ENCODE measurements at places on chromosomes 7 and 10.

- no peak for DNase-seq
Observed at GRCh38 chr7:122965306-122965705, 30.2 kb downstream of the TAS2R16 start.

- DNase-seq = peak; percentile 29
Observed at GRCh38 chr7:23938937-23939552, 229.0 kb downstream of the STK31 start.

DNA sequence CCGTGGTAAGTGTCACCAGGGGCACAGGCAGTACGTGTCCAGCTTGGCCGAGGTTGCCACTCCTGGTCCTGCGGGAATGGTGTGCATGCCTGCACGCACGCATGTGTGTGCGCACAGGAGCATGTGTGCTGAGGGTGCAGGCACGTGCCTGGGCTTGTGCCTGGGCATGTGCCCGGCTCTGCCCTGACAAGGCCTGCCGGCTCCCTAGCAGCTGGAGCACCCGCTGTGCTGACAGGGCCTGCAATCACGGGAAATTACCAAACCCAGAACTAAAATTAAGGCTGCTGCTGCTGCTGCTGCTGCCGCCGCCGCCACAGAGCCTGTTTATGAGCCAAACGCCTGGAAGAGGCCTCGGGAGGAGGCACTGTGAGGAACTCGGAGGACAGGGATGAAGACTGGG lies 28.7 kb downstream of the GHRHR start:
- no peak for DNase-seq

- no peak for DNase-seq
Observed at GRCh38 chr10:77500754-77501151, 136.9 kb downstream of the KCNMA1 start.

DNA sequence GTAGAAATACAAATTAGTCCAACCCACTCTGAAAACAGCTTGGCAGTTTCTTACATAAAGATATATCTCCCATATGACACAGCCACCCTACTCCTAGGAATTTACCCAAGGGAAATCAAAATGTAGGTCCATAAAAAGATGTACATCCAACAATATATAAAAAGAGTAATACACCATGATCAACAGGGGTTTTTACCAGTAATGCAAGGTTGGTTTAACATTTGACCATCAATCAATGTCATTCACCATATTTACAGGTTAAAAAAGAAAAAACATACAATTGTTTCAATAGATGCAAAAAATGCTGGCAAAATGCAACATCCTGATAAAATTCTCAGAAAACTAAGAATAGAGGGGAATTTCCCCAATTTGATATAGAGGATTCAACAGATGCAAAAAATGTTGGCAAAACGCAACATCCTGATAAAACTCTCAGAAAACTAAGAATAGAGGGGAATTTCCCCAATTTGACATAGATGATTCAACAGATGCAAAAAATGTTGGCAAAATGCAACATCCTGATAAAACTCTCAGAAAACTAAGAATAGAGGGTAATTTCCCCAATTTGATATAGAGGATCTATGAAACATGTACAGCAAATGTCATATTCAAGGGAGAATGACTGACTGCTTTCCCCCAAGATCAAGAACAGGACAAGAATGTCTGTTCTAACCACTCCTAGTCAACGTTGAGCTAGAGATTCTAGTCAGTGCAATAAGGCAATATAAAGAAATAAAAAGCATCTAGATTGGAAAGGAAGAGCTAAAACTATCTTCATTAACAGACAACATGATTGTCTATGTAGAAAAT lies 13.7 kb downstream of the ADAP1 start:
- no peak for DNase-seq

DNA sequence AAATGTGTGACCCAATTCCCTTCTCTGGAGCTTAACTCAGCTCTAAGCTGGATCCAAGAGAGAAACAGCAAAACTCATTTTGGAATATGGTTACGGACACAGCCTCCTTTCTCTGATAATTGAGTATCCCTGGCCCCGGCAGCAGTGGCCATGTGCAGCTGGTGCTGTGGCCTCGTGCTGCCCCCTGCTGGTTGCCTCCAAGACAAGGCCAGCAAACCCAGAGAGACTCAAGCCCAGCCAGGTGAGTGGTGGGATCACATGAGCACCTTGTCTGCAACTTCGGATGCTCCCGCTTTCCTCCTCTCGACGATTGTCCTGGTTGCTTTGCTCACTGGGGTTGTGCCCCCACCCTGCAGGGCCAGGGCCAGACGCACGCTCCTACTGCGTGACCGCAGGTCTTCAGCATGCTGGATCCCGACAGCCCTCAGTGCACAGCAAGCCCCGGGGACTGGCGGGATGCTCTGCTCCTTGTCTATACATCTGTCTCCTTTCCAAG lies 19.4 kb downstream of the SFTPD start:
- peak; percentile 62 for DNase-seq

- no peak for DNase-seq
Observed at GRCh38 chr7:73353243-73353642, 25.3 kb downstream of the FKBP6 start.

- no peak for DNase-seq
Observed at GRCh38 chr10:9331583-9332008, 1277.1 kb downstream of the GATA3 start.

- DNase-seq = no peak
Observed at GRCh38 chr7:25775570-25775969, 376.4 kb upstream of the NFE2L3 start.

GRCh38 chr7:159013825-159014289 lies 130.8 kb downstream of the VIPR2 start:
- no peak for DNase-seq

DNA sequence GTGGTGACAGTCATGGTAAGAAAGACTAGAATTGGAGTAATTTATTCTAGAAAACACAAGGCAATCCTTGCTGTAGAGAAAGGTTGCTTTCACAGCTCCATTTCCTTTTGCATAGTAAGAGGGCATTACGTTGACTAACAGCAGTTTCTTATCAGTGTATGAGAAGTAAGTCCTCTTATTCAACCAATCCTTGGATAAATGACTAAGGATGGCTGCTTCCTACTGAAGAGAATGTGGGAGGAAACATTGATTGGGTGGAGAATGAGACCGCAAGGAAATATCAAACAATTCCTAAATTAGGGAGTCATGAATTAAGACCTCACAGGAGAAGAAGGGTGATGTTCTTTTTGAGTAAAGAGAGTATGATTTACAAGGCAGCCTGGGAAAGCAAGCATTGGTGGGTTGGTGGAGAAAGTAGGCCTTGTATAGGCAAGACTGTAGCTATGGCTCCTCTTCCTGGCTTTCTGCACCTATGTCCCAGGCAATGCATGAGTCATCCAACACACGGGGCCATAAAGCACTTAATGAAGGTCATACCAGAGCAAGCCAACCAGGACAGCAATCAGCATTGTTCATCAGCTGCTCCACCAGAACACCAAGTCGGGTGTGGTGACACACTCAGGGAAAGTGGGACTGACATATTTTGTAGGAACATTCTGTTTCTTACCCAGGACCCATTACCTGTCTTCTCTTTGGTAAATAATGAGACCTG lies 5.6 kb downstream of the MGAM start:
- DNase-seq = no peak

DNA sequence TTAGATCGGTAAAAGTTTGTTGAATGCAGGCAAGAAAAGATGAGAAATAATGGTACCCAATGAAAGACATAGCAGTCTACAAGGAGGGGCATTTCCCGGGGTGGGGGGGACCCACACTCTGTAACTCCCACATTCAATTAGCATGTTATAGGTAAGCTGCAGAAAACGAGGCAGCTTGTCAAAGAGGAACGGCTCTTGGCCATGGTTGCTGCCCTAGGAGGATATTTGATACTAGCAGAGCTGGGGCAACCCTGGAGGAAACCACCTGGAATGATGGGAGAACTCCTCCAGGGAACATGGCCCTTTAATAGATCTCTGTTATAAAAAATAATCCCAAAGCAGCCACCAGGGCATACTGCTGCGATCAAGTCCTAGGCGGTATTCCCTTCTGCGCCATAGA lies 98.5 kb downstream of the EGFR start:
- DNase-seq = no peak
